ENCODE measurements at places on chromosomes 4 and X. TPM values are rescaled to one million over a fixed set of nuclear protein-coding genes. Genes with fewer than 3 reads are reported as not detected.

DNA sequence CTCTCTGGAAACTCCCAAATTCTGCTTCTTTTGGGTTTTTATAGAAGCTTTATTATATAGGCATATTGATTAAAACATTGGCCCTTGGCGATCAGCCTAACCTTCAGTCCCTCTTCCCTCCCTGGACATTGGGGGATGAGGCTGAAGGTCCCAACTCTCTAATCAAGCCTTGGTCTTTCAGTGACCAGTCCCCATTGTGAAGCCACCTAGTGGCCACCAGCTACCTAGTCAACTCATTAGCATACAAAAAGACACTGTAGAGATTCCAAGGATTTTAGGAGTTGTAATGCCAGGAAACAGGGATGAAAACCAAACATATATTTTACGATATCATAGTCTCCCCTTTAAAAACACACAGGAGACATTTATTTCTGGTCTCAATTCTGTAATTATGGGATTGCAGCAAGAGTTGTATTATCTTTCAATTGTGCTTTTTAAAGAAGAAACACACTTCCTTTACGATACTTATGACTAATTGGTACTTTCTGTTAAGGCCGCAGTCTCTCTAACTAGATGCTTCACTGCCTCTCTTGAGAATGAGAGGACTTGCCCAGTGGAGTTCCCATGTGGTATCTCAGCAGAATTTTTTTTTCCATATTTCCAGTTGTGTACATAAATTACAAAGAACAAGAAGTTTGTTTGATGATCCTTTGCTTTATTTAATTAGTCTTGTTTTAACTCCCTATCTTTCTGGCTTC lies 58.2 kb downstream of the WDR17 start:
- DNase-seq, result no peak

DNA sequence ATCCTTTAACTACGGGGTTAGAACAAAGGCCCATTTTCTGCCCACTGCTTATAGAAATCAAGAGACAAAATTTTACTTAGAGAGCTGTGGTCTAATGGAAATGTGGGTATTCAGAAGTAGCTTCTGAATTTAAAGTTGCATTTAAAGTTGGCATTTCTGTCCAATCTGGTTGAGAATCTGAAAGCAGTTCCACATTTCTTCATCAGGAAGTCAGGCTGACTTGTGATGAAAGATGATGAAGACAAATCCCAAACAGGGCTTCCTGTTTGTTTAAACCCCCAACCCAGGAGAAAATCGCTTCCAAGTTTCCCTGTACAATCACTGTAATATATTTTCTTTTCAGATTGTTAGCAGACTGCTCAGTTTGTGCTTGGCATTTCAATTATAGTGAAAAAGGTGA lies 345.3 kb downstream of the SPRY1 start:
- DNase-seq, result no peak

The FRAS1 gene
- total RNA-seq, result not detected

The C1QTNF7 gene
- total RNA-seq, result not detected

DNA sequence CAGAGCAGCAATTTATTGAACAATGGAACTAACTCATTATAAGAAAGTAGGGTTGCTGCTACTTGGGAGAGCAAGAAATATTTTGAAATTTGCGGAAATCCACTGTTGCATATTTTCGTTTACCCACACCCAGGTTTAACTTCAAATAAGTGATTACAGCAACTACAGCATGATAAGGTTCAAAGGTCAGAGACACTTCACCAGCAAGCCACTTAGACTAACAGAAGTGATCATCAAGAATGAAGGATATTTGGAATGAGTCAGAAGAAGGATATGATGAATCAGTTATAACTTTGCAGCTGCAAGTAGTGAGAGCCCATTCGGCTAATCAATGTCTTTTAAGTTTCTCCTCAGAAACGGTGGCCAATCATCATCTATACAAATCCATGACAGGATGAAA lies 199.3 kb downstream of the TMA16 start:
- no peak for DNase-seq

GRCh38 chrX:45602151-45602550 lies 401.5 kb upstream of the DIPK2B start:
- no peak for DNase-seq

- no peak for DNase-seq
Observed at GRCh38 chr4:8348071-8348470, 78.5 kb downstream of the HTRA3 start.

DNA sequence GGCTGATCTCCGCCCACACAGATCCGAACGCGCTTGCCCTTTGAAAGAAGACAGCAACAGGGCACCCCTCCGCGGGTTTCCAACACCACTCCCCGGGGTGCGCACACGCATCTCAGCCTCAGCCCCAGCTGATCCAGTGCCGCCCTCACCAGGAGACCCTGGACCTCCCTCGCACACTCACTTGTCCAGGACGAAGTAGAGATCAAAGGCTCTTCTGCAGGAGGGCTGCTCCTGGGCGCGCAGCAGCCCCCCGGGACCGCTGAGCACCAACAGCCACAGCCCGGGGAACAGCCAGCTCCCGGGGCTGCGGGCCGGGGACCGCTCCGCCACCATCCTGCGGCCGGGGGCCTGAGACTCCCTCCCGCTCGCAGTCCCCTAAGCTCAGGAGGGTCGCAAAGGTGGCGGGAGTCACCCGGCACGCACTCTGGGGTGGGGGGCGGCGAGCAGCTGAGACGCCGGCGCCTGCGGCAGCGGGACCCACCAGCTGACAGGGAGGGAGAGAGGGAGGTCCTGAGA lies 743 bp downstream of the ANTXR2 start:
- DNase-seq, result peak; percentile 54

- no peak for DNase-seq
Observed at GRCh38 chr4:131046821-131047220, 1950.9 kb downstream of the C4orf33 start.

The PAQR3 gene
- 12.1 TPM for total RNA-seq

The PRRG3 gene
- not detected for total RNA-seq

The FRMD7 gene
- total RNA-seq, result not detected

DNA sequence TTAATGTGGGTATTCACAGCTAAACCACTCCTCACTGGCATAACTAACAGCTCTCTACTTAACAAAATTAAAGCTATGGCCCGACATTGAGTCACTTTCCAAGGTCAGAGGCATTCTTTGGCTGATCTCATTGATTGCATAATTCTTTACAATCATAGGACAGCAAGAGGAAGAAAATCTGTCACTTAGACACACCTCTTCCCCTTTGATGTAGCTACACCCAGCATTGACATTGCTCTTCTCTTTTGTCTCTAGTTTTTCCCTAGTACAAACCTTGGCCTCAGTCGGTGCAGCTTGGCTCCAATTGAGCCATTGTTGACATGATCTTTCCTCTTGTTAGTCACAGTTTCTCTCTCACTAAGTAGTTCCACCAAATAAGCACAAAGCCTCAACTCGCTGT lies 313.3 kb upstream of the ACTRT1 start:
- DNase-seq, result no peak

Data from CD4-positive, alpha-beta memory T cell (primary cell).